ENCODE measurements at places on chromosomes 4 and X. TPM values are rescaled to one million over a fixed set of nuclear protein-coding genes. Genes with fewer than 3 reads are reported as not detected.

The P2RY8 gene
- total RNA-seq: 0.90 TPM

The ODAPH gene
- not detected for total RNA-seq

- H3K27me3 ChIP-seq: no peaks in the 10 kb centered on the region
- DNase-seq: no peak
- H3K4me3 ChIP-seq: no peak overlapping the region
- H3K36me3 ChIP-seq: no peaks in the 10 kb centered on the region
Observed at GRCh38 chrX:16207634-16208033, 40.4 kb downstream of the MAGEB17 start.

DNA sequence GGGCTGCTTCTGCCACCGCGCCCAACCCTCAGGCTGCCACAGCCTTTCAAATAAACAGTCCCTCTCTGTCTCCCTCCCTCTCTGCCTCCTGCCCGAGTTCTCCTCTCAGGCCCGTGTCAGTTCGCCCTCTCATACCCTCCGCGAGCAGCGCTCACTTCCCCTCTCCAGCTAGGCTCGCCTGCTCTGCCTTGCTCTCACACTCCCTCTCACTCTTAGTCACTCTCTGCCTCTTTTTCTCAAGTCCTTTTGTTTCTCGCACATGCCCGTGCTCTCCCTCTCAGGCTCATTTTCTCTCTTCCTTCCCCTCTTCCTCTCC, 3.2 kb downstream of the EFNB1 start:
- peak; percentile 51 for DNase-seq
- no peak overlapping the region for H3K4me3 ChIP-seq
- H3K36me3 ChIP-seq: no peaks in the 10 kb centered on the region
- no peaks in the 10 kb centered on the region for H3K4me1 ChIP-seq
- H3K27ac ChIP-seq: peak overlapping the region; percentile 72

DNA sequence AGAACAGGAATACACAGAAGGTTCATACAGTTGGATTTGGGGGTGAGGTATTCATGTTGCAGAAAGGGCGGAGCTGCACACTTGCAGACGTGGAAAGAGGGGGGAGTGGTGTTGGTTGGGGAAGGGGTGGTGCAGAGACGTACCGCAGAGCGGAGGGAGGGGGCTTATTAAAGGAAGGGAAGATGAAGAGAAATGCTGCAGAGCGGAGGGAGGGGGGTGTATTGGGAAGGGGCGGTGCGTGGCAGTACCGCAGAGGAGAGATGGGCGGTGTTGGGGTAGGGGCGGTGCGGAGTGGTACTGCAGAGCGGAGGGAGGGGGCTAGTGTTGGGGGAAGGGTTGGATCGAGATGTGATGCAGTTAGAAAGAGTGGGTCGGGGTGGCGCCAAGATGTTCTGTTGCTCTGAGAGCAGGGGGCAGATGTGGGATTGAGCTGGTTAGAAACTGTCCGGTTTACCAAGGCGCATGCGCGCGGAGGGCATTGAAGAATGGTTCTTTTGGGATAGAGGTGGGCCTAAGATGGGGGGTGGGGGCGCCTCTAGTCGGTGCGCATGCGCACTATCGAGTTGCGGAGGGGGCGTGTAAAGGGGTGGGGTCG, 900 bp downstream of the TRO start:
- DNase-seq: peak; percentile 63
- H3K27ac ChIP-seq: peak overlapping the region; percentile 47
- peak overlapping the region; percentile 41 for H3K4me3 ChIP-seq
- H3K36me3 ChIP-seq: no peaks in the 10 kb centered on the region
- no peaks in the 10 kb centered on the region for H3K27me3 ChIP-seq

- no peak overlapping the region for H3K27ac ChIP-seq
- H3K4me3 ChIP-seq: peak overlapping the region; percentile 17
- H3K4me1 ChIP-seq: peaks cover 11% of the 10 kb centered on the region
- H3K27me3 ChIP-seq: no peaks in the 10 kb centered on the region
- DNase-seq: no peak
Observed at GRCh38 chr4:8593264-8594096, 915 bp downstream of the CPZ start.

DNA sequence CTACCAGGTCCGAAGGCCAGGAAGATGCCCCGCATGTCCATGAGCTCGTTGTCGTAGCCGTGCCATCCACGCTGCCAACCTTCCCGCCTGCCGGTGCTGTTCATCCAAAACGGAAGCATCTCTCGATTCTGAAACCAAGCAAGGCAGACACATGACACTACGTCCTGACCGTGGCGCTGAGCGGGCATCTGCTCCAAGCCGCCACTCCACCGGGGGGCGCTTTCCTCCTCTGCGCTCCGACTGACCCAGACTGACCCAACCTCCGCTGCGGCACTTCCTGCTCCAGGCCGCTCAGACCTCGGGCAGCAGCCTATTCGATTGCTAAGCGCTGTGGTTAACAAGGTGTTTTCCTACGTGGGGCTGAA, 120.5 kb downstream of the ENPP6 start:
- no peaks in the 10 kb centered on the region for H3K4me1 ChIP-seq
- no peaks in the 10 kb centered on the region for H3K36me3 ChIP-seq
- H3K4me3 ChIP-seq: peak overlapping the region; percentile 23
- no peaks in the 10 kb centered on the region for H3K27me3 ChIP-seq

All from uterus (tissue), 4 donors.